ENCODE measurements at places on chromosomes 6 and 20. TPM values are rescaled to one million over a fixed set of nuclear protein-coding genes. Genes with fewer than 3 reads are reported as not detected.

GRCh38 chr6:157714153-157714490 is 108.9 kb upstream of the SNX9 start:
- H3K27ac ChIP-seq: no peak overlapping the region
- no peak for DNase-seq
- no peaks in the 10 kb centered on the region for H3K27me3 ChIP-seq
- peaks cover 2% of the 10 kb centered on the region for H3K4me1 ChIP-seq

- H3K36me3 ChIP-seq: no peaks in the 10 kb centered on the region
- no peaks in the 10 kb centered on the region for H3K27me3 ChIP-seq
- no peak for DNase-seq
- H3K4me3 ChIP-seq: no peak overlapping the region
Measured at GRCh38 chr6:3336066-3336786, 77.5 kb downstream of the PSMG4 start.

- no peaks in the 10 kb centered on the region for H3K4me1 ChIP-seq
- no peak for DNase-seq
- no peak overlapping the region for H3K27ac ChIP-seq
- H3K27me3 ChIP-seq: no peaks in the 10 kb centered on the region
- no peaks in the 10 kb centered on the region for H3K36me3 ChIP-seq
- no peak overlapping the region for H3K4me3 ChIP-seq
Measured at GRCh38 chr6:164079275-164079600, 664.7 kb downstream of the QKI start.

GRCh38 chr6:32835167-32835893 is 3.2 kb downstream of the TAP2 start:
- no peak overlapping the region for H3K27ac ChIP-seq
- H3K27me3 ChIP-seq: no peaks in the 10 kb centered on the region
- DNase-seq: no peak
- peaks cover 26% of the 10 kb centered on the region for H3K4me1 ChIP-seq
- no peak overlapping the region for H3K4me3 ChIP-seq
- peaks cover 53% of the 10 kb centered on the region for H3K36me3 ChIP-seq

DNA sequence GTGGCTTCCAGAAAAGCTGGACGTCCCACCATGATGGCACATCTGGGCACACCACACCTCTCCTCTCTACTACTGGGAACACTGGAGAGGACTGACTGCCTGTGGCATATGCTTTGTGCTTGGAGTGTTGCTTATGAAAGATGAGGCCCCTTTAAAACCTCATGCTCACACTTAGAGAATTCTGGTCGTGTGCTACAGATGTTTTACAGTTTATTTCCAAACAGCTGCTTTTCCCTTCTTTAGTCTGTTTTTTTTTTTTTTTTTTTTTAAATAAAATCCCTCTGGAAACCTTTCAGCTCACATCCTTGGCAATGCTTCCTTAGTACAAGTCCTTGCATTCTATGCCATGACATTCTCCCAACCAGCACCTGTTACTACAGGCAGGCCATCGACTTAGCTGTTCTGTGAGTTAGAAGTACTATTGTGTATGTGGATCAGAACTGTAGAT is 60.3 kb downstream of the BMP6 start:
- no peak for DNase-seq
- H3K4me1 ChIP-seq: peaks cover 35% of the 10 kb centered on the region
- H3K4me3 ChIP-seq: no peak overlapping the region

- DNase-seq: no peak
- no peak overlapping the region for H3K4me3 ChIP-seq
- no peaks in the 10 kb centered on the region for H3K27me3 ChIP-seq
- no peak overlapping the region for H3K27ac ChIP-seq
Measured at GRCh38 chr6:128380891-128381290, 139.5 kb downstream of the PTPRK start.

The ETV7 gene
- 5.2 TPM for total RNA-seq

The MRPL18 gene
- 47.8 TPM for total RNA-seq

DNA sequence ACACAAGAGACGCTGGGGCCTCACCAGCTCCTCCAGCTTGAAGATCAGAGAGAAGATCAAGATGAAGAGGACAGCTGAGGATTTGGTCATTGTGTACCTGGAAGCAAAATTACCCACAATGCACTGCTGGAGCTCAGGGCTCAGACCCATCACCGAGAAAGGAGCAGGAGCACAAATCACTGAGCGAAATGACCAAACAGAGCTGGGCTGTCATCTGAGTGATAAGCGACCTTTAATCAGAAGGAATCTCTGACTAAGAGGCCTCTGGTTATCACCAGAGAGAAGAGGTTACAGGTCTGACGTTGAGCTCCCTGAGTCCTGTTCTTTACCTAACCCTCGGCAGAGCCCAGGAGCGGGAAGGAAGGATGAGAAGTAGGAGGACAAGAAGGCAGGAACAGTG is 47.5 kb upstream of the CDH22 start:
- DNase-seq: no peak
- H3K27me3 ChIP-seq: no peaks in the 10 kb centered on the region
- H3K4me1 ChIP-seq: peaks cover 23% of the 10 kb centered on the region

The AFG1L gene
- total RNA-seq: 7.4 TPM
